ENCODE measurements at places on chromosomes 5 and 9.

GRCh38 chr5:180811623-180812124 lies 9.1 kb upstream of the MGAT1 start:
- DNase-seq, result no peak

DNA sequence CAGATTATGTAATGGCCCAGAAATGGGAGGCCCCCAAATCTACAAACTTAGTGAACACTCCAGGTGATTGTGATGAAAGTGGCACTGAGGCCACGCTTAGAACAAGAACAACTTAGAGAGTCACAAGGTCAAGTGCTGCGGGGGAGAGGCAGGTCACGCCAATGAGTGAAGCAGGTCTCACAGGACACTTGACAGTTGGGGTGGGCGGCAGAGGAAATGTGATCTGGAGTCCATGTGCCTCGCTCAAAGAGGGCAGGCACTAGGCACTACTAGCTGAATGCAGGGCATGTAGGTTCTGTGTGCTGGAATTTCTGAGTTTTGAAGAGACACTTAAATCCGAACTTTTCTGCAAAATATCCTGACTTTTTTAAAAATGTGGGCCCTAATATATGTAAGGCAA lies 193.2 kb upstream of the RORB start:
- no peak for DNase-seq

DNA sequence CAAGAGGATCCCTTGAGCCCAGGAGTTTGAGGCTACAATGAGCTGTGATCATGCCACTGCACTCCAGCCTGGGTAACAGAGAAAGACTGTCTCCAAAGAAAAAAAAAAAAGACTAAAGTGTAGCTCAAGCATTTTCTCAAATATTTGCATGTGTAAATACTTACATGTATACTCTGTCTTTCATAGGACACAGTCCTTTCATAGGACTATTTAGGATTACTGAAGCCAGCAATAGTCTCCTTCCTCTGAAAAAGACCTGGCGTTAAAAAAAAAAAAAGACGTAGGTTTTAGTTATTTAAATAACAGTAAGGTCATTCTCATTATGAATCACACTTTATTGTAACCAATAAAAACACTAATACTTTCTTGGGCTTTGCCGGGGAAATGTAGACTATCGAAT lies 29.9 kb downstream of the HSDL2 start:
- no peak for DNase-seq

- DNase-seq, result no peak
Observed at GRCh38 chr9:102273952-102274351, 535.5 kb upstream of the GRIN3A start.

- DNase-seq, result no peak
Observed at GRCh38 chr5:171387970-171388815, 544 bp downstream of the NPM1 start.

DNA sequence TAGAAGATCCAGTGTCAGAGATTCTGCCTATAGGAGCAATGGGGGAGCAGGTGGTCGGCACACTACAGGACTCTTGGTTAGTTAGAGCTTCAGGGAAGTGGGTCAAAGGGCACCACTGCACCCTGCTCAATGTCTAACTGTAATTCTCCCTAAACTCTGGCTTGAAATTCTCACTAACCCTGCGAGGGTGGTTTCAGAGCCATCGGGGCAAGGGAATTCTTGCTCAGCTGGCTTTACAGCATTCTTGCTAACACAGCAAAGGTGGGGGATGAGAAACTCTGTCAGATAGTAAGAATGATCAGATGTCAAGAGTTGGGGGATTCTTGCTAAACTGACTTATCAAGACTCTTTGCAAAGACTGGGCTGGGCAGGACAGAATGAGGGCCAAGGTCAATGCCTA lies 4.7 kb upstream of the ZNF354C start:
- no peak for DNase-seq

DNA sequence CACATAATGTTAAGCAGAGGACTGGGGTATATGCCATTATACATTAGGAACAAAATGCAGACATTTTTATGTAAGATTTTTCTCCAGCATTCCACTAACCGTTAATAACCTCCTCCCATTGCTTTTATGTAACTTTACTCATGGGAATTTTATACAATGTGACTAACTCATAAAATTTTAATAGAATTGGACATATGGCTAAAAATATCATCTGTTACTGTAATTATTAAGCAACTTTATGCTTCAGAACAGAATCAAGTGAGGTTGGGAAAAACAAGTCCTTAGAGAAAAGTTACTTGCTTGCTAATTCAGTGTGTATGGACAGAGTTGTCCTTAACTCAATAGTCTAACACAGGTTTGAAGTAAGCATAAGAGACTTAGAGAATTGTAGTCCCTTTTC lies 54.8 kb upstream of the PCSK1 start:
- no peak for DNase-seq

DNA sequence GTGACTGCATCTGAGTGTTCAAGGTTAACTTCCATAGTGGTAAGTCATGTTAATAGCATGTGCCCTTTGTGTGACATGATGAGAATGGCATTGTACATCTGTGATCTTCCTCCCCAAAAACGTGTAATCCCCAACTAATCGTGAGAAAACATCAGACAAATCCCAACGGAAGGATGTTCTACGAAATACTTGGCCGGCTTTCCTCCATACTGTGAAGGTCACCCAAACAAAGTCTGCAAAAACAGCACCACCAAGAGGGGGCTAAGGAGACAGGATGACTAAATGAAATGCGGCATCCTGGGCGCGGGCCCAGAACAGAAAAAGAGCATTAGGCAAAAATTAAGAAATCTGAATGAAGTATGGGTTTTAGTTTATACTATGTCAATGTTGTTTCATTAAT lies 81.8 kb downstream of the MED10 start:
- DNase-seq, result no peak

DNA sequence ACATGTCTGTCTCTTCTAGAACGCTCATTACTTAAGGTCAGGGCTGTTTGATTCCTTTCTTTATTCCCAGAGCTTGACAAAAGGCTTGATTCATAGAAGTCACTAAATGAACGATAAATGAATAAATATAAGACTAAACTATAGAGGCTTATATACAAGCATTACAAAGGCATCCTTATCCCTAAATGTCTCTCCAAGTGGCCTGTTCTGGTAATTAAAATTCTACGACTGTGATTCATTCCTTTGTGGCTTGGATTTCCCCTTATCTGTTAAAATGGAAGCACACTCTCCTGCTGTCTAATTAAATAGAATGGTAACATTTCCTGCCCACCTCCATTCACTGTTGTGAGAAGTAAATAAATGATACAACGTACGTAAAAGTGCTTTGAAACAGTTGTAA lies 49.5 kb downstream of the C7 start:
- DNase-seq, result no peak

- DNase-seq, result peak; percentile 24
Observed at GRCh38 chr5:143600396-143601075, 197.1 kb upstream of the NR3C1 start.

- no peak for DNase-seq
Observed at GRCh38 chr5:10578293-10578665, 14.4 kb downstream of the ANKRD33B start.

Data from SIG-M5 (cell line).